ENCODE measurements at places on chromosomes 7 and 10.

GRCh38 chr10:88472540-88472939, 110.6 kb downstream of the RNLS start:
- no peak for DNase-seq

DNA sequence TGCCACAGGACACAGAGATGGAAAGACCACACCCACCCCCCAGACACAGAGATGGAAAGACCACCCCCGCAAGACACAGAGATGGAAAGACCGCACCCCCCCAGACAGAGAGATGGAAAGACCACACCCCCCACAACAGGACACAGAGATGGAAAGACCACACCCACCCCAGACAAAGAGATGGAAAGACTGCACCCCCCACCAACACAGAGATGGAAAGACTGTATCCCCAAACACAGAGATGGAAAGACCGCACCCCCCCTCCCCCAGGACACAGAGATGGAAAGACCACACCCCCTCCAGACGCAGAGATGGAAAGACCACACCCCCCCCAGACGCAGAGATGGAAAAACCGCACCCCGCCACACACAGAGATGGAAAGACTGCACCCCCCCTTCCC, 8.0 kb downstream of the ZNF511 start:
- DNase-seq, result no peak

- no peak for DNase-seq
These were observed 139.4 kb downstream of the DKK1 start for GRCh38 chr10:52453501-52453900.

GRCh38 chr10:86756511-86757112, at the start of gene BMPR1A:
Gene BMPR1A (plus strand): TSS chr10:86756619. CDS start chr10:86876019, 119,400 bp downstream.
- DNase-seq, result no peak

- no peak for DNase-seq
These were observed 652 bp upstream of the VPS26A start for GRCh38 chr10:69123306-69123746.

- no peak for DNase-seq
These were observed 524.0 kb upstream of the PFKP start for GRCh38 chr10:2543142-2543886.

Data from CD4-positive, alpha-beta T cell treated with Interferon alpha-2 for 1 hour (primary cell).